ENCODE measurements at places on chromosomes 1 and 21. TPM values are rescaled to one million over a fixed set of nuclear protein-coding genes. Genes with fewer than 3 reads are reported as not detected.

DNA sequence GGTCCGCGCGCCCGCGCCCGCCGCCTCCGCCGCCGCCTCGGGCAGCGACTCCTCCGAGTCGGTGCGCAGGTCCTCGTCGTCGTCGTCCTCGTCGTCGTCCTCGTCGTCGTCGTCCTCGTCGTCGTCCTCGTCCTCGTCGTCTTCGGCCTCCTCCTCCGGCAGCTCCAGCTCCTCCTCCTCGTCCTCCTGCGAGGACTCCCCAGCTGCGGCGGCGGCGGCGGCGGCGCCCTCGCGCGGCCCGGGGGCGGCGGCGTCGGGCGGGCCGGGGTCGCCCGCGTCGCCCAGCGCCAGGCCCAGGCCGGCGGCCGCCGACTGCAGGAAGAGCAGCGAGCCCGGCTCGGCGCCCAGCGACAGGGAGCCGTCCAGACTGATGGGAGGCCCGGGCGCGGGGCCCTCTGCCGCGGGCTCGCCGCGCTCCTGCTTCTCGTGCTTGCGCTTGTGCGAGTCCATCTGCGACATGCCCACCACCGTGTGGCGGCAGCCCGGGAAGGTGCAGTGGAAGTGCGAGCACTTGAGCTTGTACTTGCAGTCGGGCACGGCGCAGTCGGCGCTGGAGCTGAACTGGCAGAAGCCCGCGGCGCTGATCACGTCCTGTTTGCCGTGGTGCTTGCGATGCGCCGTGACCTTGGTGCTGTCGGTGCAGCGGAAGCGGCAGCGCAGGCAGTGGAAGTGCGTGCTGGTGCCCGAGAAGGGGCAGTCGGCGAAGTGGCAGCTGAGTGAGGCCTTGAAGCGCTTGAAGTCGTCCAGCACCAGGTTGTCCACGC lies 157.3 kb downstream of the CASZ1 start:
- no peak for DNase-seq

GRCh38 chr1:25433389-25434186 lies 2.9 kb downstream of the MACO1 start:
- DNase-seq: no peak

- DNase-seq: no peak
Observed at GRCh38 chr1:115338457-115338820, 390 bp upstream of the NGF start.

GRCh38 chr21:34810786-34811185 lies 142.0 kb downstream of the CLIC6 start:
- no peak for DNase-seq

- DNase-seq: no peak
Observed at GRCh38 chr21:35314857-35315582, 265.9 kb upstream of the RUNX1 start.

DNA sequence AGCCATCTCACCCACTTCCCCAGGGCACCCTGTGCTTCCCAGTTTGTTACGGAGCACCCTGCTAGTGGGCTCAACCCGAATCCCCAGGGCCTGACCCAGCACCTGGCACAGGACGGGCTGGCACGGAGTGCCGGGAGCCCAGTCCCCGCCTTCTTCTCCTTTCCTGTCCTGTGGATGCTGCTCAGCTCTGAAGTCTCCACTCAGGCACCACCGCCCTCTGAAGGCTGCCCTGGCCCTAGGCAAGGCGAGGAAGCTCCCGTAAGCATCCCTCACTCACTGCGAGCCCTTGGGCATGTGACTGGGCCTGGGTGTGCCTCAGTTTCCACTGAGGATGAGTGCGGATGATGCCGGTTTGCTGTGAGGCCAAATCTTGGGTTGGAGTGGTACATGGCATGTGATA lies 21.8 kb downstream of the SLC1A7 start:
- DNase-seq: no peak

- DNase-seq: peak; percentile 93
Observed at GRCh38 chr1:39575191-39576015, 1.2 kb downstream of the PABPC4 start.

DNA sequence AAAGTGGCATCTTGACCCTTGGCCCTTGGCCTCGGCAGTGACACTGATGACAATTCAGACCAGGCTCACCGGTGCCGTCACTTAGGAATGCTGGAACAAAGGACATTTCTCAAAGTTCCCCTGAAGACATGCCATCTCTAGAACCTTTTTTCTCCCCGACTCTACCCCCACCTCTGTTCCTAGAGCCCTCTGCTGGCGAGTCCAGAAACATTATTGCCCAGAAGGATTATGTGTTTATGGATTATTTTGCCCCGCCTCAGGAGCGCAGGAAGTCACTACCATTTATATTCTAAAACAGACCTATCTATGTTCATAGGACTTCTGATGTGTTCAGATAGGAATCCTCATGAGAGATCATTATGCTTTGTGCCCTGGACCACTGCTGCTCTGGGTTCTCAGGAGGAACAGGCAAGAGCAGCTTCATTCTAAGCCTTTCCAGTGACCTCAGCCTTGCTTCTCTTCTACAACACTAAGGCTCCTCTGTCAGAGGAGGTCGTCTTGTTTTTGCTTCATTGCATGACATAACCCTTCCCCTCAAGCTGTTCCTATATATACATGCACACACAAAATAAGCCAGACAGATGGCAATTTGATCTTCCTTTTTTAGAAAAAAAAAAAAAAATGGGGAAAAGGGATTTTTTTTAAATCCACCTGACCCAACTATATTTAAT lies 12.4 kb upstream of the SHISA4 start:
- no peak for DNase-seq

DNA sequence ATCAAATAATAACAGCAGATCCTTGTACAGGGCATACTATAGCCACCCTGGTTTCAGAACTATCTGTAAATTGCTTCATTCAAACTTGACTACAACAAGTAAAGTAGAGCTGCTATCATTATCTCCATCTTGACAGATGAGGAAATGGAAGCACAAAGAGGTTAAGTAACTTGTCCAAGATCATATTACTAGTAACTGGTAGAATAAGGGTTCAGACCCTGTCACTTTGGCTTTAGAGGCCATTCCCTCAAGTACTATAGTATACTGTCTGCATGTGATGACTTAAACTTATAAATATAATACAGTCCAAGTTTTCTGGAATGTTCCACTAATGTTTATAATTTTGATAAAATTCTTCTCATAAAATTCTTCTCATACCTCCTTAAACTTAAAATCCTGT lies 24.8 kb downstream of the PGM1 start:
- no peak for DNase-seq

GRCh38 chr1:33465316-33465715 lies 7.1 kb upstream of the ZSCAN20 start:
- no peak for DNase-seq

- DNase-seq: no peak
Observed at GRCh38 chr1:236027104-236027503, 37.8 kb downstream of the NID1 start.

Gene IFI44L
- 36.4 TPM for total RNA-seq

Gene TP73
- total RNA-seq: not detected

Gene C1orf226
- total RNA-seq: 5.7 TPM

Gene PCSK9
- total RNA-seq: 0.32 TPM

Gene CD58
- total RNA-seq: 31.6 TPM

Gene PDIK1L
- 8.1 TPM for total RNA-seq

Gene MCOLN3
- total RNA-seq: 0.46 TPM

Gene FCRL6
- total RNA-seq: 0.29 TPM

Gene RXFP4
- not detected for total RNA-seq

Gene SEMA4A
- total RNA-seq: 8.0 TPM
